Adipocyte (in vitro differentiated cells): ENCODE measurements at places on chromosomes 7 and 10.
A peak's percentile ranks its signal among the peaks of the same experiment; 100 is the strongest.

- DNase-seq, result no peak
These were observed 318.5 kb downstream of the GPR158 start for GRCh38 chr10:25493122-25493893.

GRCh38 chr7:44221231-44221791 is 20.5 kb downstream of the YKT6 start:
- DNase-seq, result no peak

- no peak for DNase-seq
These were observed 81.2 kb downstream of the RAMP3 start for GRCh38 chr7:45238806-45239205.

DNA sequence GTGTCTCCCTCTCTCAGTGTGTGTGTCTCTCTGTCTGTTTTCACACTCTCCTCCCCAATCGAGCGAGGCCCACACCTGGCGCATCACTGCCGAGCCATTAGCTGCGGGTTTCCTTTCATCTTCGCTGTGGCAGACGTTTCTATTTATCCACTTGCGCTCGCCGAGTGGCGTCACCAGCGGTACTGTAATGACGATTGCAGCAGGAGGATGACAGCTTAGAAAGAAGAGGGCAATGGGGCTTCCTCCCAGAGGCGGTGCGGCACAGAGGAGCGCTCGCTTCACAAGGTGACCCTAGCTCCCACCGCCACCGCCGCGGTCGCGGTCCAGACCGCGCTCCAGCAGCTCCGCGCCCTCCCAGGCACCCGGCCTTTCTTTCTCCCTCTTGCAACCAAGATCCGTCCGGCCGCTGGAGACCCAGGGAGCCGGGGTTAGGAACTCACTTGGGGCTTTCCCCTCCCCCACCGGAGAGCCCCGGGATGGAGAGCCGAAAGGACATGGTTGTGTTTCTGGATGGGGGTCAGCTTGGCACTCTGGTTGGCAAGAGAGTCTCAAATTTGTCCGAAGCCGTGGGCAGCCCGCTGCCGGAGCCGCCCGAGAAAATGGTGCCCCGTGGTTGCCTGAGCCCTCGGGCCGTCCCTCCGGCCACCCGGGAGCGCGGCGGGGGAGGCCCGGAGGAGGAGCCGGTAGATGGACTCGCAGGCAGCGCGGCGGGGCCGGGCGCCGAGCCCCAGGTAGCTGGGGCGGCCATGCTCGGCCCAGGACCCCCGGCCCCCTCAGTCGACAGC is at the start of gene EVX1:
Gene EVX1, plus strand, starts transcription at position 248 of the 785 bp plus-strand sequence. Its CDS starts 229 bp downstream, at position 477.
- no peak for DNase-seq

- no peak for DNase-seq
These were observed 22.3 kb upstream of the PRRT4 start for GRCh38 chr7:128383776-128384175.

GRCh38 chr10:127577376-127578258 is 28.5 kb downstream of the NPS start:
- DNase-seq, result peak; percentile 53

DNA sequence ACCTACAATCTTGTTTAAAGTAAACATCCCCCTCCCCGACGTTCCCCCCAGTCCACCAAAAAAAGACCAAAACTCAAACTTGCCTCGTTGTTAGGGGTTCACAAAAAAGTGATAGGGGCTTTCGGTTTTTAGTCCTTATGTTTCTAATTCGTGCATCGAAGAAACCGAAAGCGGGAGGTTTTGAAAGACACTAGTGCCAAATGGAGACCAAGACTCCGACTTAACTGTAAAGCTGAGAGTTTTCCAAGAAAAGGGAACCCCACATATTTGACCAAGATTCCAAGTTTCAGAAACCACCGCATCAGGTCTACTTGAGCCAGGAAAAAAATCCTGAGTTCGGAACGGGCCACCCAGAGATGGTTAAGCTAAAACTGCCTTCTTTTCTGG is 534 bp downstream of the PSMA2 start:
- peak; percentile 70 for DNase-seq

DNA sequence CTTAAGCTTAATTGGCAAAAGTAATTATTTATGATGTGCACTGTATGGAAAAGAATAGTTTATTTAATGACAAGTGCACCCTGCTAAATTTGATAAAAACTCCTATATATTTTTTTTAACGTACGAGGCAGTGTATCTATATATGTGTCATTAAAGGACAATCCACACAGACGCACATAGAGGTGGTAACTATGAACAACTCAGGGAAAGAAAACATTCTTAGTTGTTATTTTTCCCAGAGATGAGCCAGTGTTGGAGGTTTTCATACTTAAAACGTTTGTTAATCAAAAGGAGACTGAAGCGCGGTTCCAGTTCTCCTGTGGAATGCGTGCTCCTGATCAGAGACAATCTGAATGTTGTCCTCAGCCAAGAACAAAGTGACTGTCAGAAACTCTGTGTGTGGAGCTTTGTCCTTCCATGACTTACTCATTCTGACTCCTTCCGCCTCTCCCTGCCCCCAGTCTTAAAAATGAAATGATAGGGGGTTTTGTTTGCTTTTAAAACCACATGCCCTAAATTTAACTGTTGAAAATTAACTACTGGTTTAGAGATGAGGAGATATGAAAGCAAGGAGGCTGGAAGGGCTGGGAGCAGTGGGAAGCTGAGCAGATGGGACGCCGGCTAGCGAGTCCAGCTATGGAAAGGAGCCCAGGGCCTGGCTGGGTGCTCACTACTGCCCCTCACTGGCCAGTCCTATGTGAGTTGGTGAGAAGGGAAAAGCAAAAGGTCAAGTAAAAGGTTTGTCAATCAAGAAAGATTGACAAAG is 99.6 kb downstream of the SVIL start:
- peak; percentile 80 for DNase-seq

DNA sequence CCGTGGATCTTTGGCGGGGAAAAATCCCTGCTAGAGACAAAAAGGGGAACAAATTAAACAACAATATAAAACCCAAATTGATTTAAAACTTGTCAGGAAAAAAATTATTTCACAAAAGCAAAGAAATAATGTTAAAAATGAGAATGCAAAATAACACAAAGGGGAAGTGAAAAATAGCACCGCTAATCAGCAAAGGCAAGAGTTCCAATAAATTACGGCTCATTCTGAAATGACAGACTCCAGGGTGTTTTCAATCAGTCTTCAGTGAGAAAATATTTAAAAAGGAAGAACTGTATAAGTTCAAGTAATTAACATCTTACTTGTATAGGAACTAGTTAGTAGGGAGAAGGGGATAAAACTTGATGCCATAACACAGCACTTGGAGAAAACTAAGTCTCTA is 336.8 kb downstream of the LRRTM3 start:
- no peak for DNase-seq

GRCh38 chr10:133324198-133324792 is 12.4 kb downstream of the CALY start:
- peak; percentile 64 for DNase-seq

- no peak for DNase-seq
These were observed 54.8 kb downstream of the LYZL1 start for GRCh38 chr10:29343607-29344038.

- DNase-seq, result peak; percentile 36
These were observed 50.5 kb upstream of the BMPER start for GRCh38 chr7:33854801-33855350.

GRCh38 chr10:108862676-108863350 is 1060.5 kb downstream of the XPNPEP1 start:
- DNase-seq, result no peak

DNA sequence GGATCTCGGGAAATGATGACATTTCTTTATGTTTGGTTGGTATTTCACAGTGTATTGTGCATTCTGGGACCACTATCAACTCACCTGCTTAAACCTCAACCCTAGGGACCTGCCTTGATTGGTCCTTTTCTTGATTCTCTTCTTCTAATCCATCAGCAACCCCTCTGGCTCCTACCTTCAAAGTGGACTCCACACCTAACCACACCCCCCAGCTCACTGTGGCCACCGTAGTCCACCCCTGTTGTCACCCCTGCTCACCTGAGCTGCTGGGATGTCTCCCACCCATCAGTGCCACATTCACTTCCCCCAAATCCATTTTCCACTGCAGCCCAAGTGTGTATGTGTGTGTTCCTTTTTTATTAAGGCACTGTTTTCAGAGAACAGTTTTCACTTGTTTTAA is 145.0 kb downstream of the PLPP4 start:
- no peak for DNase-seq

- peak; percentile 33 for DNase-seq
These were observed 3.3 kb downstream of the TSGA13 start for GRCh38 chr7:130683026-130683425.

DNA sequence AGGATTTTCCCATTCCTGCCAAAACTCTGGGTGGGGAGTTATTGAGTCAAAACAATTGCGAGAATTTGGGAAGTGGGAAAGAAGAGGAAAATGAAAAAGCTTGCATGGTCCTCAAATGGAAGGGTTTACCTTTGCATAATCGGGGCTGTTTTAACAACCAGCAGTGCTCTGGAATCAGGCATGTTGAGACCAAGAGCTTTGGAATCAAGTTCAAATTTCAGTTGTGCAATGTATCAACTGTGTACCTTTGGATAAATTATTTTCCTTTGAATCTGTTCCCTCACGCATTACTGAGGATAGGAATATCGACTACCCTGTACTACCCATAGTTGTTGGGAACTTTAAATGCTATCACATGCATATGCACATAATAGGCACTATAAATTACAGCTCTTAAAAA is 205.5 kb downstream of the JCAD start:
- no peak for DNase-seq

DNA sequence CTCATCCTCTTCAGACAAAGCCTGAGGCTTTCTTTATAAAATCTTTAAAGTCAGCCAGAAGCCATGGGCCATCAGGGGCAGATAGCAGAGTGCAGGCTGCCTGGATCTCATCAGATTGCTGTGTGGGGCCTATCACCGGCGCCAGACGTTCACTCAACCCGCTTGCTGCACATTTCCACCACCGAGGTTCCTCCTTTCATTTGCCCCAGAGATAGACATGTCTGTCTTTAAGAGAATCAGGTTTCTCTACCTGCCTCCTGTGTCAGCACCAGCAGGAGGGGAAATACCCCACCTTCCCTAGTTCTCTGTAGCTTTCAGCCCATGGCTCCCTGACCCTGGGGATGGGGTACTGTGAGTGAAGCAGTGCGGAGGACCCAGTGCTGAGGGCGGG is 22.0 kb downstream of the SLC18A2 start:
- DNase-seq, result no peak

- no peak for DNase-seq
These were observed 138.9 kb downstream of the FRMD4A start for GRCh38 chr10:14191871-14192270.

DNA sequence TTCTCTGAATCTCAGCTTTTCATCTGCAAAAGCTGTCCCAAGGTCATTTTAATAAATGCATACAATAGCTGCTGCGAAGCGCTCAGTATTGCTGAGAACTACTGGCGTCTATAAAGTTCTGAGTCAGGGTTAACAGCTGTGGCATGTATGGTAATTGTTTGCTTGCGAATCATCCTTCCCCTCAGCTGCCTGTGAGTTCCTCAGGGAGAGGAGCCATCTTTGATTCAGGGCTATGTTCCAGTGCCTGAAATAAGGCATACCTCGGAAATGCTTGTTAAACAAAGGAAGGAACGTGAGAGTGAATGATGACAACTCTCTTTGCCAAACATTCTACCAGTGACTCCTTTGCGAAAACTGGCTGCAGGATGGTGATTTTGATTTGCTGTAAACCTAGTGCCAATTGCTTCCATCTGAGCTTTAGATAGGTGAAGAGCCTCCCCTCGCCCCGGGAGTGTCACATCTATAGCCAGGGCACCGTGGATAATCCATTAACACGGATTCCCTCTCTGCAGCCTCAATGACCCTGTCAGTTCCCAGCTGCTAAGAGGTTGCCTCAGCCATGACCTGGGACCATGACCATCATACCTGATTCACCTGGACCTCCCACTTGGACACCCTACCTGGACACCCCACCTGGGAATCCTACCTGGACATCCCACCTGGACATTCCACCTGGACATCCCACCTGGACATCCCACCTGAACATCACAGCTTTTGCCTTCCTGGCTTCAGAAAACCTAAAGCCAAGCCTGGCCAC is 39.6 kb downstream of the GPRIN2 start:
- peak; percentile 75 for DNase-seq

GRCh38 chr7:128845987-128846386 is 15.8 kb downstream of the FLNC start:
- no peak for DNase-seq

- no peak for DNase-seq
These were observed 66.0 kb downstream of the EBF3 start for GRCh38 chr10:129897871-129898626.

DNA sequence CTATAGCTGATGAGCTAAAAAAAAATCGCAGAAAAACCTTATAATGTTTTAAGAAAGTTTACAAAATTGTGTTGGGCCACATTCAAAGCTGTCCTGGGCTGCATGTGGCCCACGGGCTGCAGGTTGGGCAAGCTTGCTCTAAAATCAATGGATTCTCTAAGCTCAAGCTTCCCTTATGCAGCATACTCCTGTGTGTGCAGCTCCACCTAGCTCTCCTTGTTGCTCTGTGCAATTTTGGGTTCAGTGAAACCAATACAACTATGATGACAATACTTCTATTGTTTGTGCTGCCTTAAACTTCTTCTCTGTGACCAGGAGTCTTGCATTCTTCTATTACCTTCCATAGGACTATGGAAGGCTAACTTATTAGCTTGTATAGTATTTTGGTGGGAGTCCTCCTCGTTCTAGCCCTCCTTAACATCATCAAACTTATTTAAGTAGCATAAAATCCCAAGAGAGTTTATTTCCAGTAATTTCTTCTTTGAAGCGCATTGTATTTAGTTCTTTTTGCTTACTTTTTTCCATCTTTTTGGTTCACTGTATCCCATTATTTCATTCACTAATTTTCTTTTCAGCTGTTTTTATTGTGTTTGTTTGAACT is 170.9 kb upstream of the SMIM30 start:
- peak; percentile 74 for DNase-seq

DNA sequence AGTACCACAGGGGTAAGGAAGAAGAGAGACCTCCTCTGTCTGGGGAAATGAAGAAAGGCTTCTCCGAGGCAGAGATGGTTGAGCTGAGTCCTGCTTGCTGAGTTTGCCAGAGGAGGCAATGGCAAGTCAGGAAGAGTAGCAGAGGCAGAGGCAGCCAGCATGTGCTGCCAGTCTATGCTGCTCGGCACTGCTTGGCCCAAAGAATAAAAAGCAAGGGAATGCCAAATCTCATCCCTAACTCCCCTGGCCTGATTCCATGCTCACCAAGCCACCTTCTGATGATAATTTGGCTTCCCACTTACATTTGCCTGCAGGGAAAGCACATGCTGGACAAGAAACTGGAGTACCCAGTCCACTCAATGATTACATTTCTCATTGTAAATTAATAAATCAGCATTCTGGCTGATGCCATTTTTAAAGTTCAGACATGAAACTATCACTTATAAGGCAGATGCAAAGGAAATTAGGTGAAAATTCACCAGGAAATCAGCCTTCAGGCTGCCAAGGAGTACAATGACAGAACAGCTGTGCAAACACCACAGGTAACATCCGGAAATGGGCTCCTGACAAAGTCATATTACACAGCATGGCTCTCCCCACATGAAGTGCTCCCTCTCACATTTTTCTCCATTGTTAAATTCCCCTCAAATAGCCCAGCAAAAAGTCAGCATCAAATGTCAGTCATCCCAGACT is 245.9 kb downstream of the MTERF1 start:
- DNase-seq, result no peak

- no peak for DNase-seq
These were observed 397.6 kb downstream of the MAGI2 start for GRCh38 chr7:79055722-79056415.

- no peak for DNase-seq
These were observed 16.7 kb upstream of the PLXNA4 start for GRCh38 chr7:132592936-132593335.

- DNase-seq, result peak; percentile 89
These were observed 656 bp upstream of the CNNM2 start for GRCh38 chr10:102917314-102917961.
